Mucosa of descending colon (tissue), 3 donors: ENCODE measurements at places on chromosomes 16 and 17. TPM values are rescaled to one million over a fixed set of nuclear protein-coding genes. Genes with fewer than 3 reads are reported as not detected.

DNA sequence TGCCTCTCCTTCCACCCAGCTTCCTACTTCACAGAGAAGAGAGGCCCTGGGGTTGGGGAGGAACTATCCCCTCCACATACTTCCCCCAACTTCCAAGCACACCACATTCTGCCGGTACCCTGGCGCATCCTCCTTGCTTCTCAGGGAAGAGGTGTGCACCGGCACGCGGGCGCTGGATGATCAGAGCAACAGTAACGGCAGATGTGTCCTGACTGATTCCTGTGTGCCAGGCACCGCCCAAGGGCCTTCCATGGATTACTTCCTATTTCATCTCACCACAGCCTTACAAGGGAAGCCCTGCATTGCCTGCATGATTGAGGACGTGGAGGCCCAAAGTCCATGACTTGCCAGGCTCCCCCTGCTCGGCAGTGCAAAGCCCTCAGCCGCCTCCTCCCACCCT lies 21.1 kb upstream of the MLKL start:
- no peak for DNase-seq

DNA sequence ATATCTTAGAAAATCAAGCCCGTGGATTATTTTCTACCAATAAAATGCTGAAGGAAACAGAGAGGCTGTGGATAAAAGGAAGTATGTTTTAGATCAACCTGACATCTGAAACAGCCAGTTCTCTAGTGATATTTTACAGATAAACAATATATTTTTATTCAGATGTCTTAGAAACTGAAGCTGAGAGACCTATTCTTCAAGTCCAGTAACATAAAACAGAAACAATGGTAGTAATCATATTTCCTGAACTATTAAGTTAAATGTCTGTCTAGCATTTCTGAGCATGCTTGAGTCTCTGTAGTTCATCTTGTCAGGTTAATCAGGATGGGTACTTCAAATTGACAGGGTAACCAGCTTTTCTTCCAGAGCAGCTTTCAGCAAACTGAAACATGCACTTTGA lies 449.6 kb upstream of the TOM1L1 start:
- no peak for DNase-seq

GRCh38 chr17:67080804-67081203 lies 36.5 kb downstream of the CACNG1 start:
- DNase-seq = no peak

SLC16A11 gene
- 0.55 TPM for total RNA-seq

KRT28 gene
- not detected for total RNA-seq

DNA sequence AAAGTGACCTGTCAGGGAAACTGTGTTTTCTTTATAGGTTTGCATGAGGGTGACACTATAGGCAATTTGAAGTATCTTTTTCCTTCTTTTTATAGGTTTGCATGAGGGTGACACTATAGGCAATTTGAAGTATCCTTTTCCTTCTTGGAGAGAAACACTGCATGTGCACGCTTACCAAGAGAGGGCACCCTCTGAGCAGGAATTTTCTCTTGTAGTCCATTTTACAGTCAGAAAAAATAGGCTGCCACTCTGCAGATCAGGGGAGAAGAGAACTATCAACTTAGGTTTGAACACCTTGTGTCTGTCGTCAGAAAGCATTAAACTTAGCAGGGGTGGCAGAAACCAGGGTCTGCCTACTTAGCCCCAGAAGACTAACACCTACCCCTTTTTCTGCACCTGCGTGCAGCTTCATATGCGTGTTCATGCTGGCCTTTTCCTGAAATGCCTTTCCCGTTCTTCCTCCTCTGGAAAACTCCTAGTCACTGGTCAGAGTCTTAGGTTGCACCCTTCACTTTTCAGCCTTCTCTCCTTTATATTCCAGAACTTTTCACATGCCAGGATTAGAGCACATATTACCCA lies 16.4 kb upstream of the SMIM36 start:
- DNase-seq = no peak

ANKS3 gene
- 18.2 TPM for total RNA-seq

DNA sequence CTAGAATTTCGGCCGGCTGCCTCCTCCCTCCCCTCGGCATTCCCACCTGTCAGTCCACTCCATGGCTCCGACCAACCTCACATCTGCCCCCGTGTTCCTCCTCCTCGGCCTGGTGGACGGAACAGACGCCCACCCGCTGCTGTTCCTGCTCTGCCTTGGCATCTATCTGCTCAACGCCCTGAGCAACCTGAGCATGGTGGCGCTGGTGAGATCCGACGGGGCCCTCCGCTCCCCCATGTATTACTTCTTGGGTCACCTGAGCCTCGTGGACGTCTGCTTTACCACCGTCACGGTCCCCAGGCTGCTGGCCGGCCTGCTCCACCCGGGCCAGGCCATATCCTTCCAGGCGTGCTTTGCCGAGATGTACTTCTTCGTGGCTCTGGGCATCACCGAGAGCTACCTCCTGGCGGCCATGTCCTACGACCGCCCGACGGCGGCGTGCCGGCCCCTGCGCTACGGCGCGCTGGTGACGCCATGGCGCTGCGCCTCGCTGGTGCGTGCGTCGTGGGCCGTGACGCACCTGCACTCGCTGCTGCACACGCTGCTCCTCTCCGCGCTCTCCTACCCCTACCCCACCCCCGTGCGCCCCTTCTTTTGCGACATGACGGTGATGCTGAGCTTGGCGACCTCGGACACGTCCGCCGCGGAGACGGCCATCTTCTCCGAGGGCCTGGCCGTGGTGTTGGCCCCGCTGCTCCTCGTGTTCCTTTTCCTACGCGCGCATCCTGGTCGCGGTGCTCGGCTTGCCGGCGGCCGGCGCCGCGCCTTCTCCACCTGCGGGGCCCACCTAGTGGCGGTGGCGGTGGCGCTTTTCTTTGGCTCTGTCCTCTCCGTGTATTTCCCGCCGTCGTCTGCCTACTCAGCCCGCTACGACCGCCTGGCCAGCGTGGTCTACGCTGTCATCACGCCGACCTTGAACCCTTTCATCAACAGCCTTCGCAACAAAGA lies at the start of gene OR3A2:
OR3A2 (minus strand) TSS at position 440 of the 948 bp plus-strand sequence.
- no peak for DNase-seq

GRCh38 chr17:76946111-76946771 lies 78.0 kb downstream of the MGAT5B start:
- DNase-seq = no peak

GRCh38 chr16:50083996-50084395 lies 18.2 kb downstream of the HEATR3 start:
- DNase-seq = no peak

GRCh38 chr16:70391881-70392481 lies 45.3 kb downstream of the DDX19A start:
- no peak for DNase-seq

CHRNE gene
- 0.24 TPM for total RNA-seq

ABCA8 gene
- 42.1 TPM for total RNA-seq

GRCh38 chr16:69893106-69893505 lies 58.0 kb upstream of the CLEC18A start:
- no peak for DNase-seq

CACNG5 gene
- 0.44 TPM for total RNA-seq

BEAN1 gene
- total RNA-seq = not detected

GRCh38 chr17:286571-286970 lies 66.0 kb downstream of the RPH3AL start:
- no peak for DNase-seq

GRCh38 chr17:29615492-29616299 lies 7.0 kb downstream of the CORO6 start:
- DNase-seq = peak; percentile 93

- DNase-seq = no peak
These were observed 40.7 kb upstream of the MAP3K14 start for GRCh38 chr17:45357364-45357997.

MMP15 gene
- 140 TPM for total RNA-seq

TMEM92 gene
- total RNA-seq = 2.8 TPM

GRCh38 chr17:42101513-42102292 lies 3.4 kb upstream of the ZNF385C start:
- peak; percentile 87 for DNase-seq

DNA sequence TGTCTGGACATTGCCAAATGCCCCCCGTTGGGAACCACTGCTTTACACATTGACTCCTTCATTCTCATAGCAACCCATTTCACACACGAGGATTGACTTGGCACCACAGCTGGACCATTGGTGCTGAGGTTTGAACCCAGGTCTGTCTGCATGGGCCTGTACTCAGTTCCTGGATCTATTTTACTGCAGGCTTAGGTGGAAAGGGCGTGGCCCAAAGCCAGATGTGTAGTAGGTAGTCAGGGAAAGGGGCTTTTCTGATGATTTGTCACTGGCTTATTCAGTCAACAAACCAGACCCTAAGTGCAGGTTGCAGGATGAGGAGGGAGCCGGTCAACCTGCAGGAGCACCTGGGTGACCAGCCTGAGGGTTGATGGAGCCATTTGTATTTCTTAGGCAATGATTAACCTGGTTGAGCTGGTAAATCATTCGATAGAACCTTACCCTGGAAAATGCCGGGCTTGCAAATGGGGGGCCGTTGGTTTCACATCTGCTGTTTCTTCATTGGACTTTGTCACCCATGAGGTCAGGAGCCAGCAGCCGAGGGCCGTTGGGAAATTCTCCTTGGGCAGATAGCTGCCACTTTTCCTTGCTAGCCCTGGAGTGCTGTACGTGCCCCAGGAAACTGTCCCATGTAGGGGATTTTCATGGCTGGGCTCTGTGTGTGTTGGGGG lies 104.4 kb downstream of the CMIP start:
- DNase-seq = peak; percentile 54

DNA sequence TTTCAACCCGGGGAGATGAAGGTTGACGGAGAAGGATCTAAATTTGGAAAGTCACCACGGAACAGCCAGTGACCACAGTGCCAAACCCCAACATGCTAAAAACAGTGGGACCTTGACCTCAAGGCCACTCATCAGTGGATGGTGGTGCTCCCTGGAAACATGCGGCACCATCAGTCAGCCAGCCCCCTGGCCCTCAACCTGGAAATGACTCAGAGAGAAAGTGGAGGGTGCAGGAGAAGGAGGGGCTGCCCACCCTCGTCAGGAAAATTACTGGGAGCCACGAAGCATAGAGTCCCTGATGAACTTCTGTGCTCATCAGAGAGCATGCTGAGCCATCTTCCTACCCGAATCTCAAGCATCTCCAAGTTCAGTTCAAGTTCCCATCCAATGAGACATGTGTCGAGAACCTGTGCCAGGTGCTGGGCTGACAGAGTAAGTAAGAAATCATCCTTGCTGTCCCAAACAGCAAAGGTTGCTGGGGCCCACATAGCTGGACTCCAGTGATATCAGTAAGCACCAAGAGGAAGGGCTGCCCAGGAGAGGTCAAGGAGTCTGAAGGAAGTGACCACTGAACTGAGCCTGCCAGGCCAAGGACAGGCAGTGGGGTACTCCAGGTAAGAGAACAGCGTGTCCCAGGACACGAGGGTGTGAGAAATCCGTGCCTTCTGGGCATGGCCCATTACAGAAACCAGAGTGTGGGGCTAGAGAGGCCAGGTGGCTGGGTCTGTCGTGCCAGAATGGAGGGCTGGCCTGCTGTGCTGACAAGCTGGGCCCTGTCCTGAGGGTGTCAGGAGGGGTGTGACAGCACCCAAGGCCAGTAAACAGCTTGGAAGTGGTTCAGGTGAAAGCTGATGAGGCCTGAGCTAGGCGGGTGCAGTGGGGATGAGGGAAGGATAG lies 5.2 kb downstream of the PECAM1 start:
- no peak for DNase-seq

PDILT gene
- total RNA-seq = not detected

DNA sequence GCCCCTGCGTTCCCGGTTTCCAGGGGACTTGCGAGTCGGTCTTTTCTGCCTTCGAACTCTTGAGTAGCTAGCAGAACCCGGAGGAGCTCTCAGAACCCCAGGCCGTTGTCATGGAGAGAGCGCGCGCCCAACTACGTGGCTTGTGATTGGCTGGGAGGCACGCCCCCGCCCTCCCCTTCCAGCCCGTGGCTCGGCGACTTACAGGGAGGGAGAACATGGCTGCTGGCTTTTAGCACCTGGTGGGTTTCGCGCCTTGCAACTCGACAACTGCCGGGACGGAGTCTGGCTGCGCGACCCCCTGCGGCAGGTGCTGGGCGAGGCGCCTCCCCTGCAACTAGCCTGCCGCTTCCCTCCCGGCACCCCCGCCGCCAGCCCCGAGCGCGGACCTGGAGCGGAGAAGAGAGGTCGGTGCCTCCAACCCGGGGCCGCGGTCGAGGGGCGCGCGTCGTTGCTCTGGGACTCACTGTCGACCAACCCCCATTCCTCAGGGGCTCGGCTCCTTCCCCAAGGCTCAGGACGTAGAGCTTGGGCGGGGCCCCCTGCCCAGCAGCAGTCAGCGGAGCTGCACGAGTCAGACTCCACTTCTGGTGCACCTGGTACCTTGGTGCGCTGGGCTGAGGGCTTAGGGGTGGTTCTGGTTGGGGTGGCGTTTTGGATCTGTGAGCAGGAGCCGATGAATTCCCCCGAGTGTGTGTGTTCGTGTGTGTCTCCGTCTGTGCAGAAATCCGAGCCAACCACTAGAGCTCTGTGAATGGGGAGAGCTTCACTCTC lies 9.0 kb upstream of the ZFP90 start:
- DNase-seq = peak; percentile 93

- DNase-seq = no peak
These were observed 29.2 kb downstream of the CASKIN2 start for GRCh38 chr17:75486151-75486550.

OSGIN1 gene
- total RNA-seq = 11.6 TPM
